ENCODE measurements at places on chromosomes 11 and 22. TPM values are rescaled to one million over a fixed set of nuclear protein-coding genes. Genes with fewer than 3 reads are reported as not detected.

The MAPK1 gene
- 78.9 TPM for polyA plus RNA-seq

The NRGN gene
- polyA plus RNA-seq: not detected

The KIAA1671 gene
- polyA plus RNA-seq: 2.7 TPM

The CHRM1 gene
- polyA plus RNA-seq: not detected

GRCh38 chr11:108797578-108798100, 132.8 kb downstream of the DDX10 start:
- H3K4me1 ChIP-seq: peaks cover 10% of the 10 kb centered on the region
- no peak overlapping the region for H3K27ac ChIP-seq
- H3K27me3 ChIP-seq: no peaks in the 10 kb centered on the region
- no peak overlapping the region for H3K4me3 ChIP-seq
- H3K36me3 ChIP-seq: peaks cover 4% of the 10 kb centered on the region
- DNase-seq: no peak

DNA sequence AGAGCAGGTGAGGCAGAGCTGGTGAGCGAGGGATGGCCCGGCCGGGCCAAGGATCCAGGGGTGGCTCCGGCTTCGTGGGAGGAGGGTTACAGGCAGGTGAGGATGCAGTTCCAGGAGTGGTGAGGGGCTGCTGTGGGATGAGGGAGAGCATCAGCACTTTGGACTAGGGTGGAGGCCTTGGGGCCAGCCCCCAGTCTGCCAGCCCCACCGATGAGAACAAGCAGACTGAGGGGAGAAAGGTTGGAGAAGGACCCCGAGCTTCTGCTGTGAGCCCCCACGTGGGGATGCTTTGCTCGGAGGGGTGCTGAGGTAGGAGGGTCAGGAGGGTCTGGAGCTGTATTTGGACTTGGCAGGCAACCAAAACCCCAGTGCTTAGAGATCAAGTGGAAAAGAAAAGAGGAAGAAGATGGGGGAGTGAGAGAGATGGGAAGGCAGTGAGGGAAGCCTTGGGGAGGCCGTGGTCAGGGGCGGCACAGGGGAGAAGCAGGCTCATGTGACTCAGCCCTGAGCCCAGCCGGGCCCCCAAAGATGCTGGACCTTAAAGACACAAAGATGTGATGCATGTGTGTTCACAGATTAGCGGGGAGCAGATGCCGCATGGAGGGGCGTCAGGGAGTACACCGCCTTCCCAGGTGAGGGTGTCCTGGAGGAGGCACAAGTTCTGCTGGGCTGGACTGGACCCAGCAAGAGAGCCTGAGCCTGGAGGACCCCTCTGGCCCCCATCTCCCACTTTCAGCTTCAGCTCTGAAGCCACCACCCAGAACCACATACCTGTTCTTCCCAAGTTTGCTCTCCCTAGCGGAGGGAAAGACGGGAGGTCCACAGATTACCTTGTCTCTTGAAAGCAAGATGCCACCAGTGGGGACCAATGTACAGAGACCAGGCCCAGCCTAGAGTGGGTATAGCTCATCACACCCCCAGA, 91.3 kb downstream of the CDKN1C start:
- H3K36me3 ChIP-seq: no peaks in the 10 kb centered on the region
- H3K27ac ChIP-seq: peak overlapping the region; percentile 39
- no peak overlapping the region for H3K4me3 ChIP-seq
- DNase-seq: no peak
- H3K27me3 ChIP-seq: no peaks in the 10 kb centered on the region
- peaks cover 12% of the 10 kb centered on the region for H3K4me1 ChIP-seq

DNA sequence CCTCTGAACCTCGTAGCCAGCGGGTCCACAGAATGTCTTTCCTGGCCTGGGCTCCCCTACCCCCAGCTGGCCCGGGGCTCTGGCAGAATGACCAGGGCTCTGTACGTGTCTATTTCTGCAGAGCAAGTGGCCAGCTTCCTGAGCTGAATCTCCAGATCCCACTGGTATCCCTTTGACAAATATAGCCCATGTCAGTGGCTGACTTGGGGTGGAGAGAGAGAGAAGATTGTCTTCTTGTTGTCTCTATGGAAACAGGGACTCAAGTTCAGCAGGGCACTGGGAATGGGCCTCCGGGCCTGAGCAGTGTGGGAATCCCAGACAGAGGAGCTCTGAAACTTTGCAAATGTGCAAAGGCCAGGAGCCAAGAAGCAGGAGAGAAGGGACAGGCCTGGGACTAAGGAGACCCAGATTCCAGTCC, 33.9 kb downstream of the ANO1 start:
- no peak overlapping the region for H3K4me3 ChIP-seq
- no peak for DNase-seq
- peaks cover 14% of the 10 kb centered on the region for H3K27me3 ChIP-seq
- no peak overlapping the region for H3K27ac ChIP-seq
- H3K36me3 ChIP-seq: no peaks in the 10 kb centered on the region

DNA sequence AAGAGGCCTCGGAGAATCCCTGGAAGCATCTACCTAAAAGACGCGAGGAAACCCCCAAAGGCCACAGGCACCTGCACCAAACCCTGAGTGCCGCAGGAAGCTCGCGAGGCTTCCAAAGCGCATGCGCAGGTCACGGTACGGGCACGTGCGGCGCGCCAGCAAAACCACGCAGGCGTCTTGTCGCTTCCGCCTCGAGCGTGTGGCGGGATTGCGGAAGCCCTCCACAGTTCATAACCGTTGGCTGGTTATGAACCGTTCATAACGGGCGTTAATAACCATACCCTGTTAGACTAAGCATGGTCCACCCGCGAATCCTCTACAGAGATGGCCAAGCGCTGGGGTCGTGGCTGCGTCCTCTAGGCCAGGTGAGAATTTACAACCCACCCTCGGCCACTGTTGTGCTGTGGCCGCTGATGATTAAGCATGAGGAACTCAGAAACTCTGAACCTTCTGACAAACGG, 46.4 kb downstream of the MORC2 start:
- no peaks in the 10 kb centered on the region for H3K27me3 ChIP-seq
- DNase-seq: peak; percentile 93
- peaks cover 35% of the 10 kb centered on the region for H3K36me3 ChIP-seq
- H3K4me1 ChIP-seq: peaks cover 7% of the 10 kb centered on the region
